ENCODE measurements at places on chromosomes 1 and 21.

DNA sequence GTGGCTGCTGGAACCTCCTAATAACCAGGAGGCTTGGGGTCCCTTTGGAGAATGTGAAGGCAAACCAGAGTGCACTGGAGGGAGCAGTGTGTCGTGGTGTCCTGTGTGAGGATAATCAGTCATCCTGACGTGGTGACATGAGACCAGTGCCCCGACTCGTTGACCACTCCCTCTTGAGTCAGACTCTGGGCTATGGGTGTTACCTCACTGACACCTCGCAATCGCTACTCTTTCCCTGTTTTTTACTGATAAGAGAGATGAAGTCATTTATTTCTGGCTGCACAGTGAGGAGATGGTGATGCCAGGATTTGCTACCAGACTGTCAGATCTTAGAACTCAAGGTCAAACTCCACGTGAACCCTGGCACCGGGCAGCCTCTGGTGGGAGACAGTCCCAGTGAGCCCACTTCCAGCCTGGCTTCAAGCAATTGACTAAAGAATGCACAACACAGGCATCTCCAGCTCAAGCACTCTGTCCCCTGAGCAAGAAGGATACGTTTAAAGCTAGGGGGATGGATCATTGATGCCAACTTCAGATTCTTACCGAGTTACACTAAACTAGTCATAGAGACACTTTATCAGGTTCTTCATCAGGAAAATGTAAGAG is 30.3 kb downstream of the UBASH3A start:
- DNase-seq: no peak

DNA sequence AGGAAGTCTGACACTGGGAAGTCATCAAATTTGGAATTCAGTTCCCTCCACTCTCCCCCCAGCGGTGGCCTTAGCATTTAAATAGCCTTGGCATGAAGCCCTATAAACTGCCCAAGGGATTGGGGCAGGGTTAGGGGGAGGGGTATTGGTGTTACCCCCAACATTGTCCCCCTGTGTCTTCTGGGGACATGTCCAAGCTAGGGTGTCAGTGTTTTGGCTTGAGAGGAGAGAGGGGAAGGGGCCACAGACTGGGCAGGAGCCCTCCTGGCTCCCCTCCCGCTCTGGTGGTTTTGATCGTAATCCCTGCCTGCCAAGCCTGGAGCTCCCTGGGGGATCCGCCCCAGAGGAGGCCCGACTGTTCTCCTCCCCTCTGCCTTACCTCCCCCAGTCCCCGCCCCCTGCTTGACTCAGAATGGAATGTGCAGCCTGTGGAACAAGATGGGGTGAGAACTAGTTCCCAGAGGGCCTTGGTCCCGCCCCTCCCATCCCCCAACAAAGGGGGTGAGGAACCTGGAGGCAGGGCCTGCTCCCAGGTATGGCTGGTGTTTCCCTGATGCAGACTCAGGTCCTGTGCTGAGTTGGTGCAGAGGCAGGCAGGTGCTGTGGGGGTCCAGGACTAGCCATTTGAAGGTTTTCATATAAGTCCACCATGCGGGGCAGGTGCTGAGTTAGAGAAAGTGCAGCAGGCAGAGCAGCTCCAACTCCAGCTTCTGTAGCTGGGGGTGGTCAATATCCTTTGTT is 7.4 kb downstream of the SOX13 start:
- DNase-seq: peak; percentile 43

DNA sequence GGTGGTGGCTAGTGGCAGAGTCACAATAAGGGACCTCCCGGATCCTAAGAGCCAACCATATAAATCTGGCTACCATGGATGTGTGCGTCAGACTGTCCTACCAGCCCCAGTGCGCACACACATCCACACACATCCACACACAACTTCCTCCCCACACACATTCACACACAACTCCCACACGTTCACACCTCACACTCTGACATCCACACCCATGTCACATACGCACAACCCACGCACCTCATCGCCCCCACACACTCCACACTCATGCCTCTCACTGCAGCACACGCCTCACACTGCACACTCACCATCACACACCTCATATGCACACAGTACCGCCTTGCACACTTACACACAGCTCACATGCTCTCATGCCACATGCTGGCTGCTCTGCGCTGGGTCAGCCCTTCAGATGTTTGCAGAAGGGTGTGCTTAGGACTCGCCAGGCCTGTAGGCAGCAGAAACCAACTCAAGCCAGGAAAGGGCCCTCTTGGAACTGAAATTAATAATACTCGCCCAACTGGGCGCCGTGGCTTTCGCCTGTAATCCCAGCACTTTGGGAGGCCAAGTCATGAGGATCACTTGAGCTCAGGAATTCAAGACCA is 3.0 kb downstream of the LDLRAD2 start:
- DNase-seq: no peak

- no peak for DNase-seq
Measured at GRCh38 chr1:200473698-200474371, 64.0 kb upstream of the ZNF281 start.

GRCh38 chr1:235883261-235883927 is 16.7 kb upstream of the LYST start:
- no peak for DNase-seq

DNA sequence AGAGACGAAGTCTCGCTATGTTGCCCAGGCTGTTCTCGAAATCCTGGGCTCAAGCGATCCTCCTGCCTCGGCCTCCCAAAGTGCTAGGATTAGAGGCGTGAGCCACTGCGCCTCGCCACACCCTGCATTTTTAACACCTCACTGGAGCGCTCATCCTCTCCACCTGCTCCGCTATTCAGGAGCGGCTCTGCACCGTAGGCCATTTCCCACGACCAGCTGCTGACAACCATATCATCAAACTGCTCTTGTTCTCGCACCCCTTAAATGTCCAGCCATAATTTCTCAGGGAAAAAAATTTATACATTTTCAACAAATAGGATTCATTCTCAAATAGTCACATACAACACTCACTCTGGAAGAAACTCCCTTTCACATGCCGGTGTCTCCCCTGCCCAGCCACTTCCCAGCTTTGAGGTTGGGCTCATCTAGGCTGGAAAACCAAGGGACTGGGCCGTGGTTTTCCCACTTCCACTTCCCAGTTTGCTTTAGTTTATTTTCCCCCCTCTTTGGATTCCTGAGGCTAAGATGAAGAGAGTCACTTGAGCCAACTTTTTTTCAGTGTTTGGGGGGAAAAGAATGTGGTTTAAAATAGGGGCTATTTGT is 639 bp upstream of the IPO9 start:
- DNase-seq: no peak

- no peak for DNase-seq
Measured at GRCh38 chr1:10101929-10102328, 69.2 kb downstream of the UBE4B start.

DNA sequence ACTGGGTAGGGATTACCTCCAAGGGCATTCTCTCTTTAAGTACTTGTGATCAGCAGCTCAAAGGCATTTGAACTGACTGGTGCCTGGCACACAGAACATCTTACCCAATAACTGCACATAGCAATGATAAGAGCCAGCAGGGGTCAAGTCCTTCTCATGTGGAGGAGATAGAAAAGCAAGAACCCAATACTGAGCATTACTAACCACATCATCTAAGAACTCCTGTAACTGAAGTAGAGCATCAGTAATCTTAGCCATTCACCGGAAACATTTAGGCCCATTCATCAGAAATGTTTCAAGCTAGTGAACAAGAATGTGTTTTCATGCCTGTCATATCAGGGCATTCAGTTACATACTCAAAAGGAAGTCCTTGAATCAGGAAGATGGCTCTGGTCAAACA is 33.6 kb upstream of the THEM4 start:
- no peak for DNase-seq

DNA sequence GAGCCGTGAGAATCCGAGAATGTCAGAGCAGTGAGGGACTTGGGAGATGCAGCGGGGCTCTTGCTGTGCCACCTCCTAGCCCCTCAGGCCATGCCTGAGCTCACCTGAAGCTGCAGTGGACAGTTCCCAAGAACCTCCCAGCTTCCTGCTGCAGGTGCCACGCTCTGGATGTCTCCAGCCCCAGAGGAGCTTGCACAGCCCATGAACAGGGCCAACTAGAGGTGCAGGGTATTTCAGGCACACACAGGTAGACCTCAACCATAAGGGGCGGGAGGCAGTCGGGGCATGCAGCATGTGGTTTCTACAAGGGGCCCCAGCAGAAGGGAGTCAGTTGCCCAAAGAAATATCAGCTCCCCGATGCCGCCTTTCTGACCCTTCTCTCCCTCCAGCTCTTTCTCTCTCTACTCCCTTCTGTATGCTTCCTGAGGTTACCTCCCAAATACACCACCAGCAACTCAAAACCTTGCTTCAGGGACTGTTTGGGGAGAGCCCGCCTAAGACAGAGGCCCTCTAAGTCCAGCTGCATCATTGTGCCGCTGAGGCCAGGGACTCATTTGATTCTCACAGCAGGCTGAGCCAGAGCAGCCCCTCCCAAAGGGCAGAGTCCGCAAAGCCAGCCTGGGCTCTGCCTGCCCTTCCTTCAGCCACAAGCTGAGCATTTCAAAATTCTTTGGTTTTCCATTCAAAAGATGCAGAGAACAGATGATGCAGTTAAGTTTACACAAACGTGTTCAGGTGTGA is 209.8 kb downstream of the MATN1 start:
- no peak for DNase-seq

- no peak for DNase-seq
Measured at GRCh38 chr1:22841860-22842281, 130.8 kb downstream of the LACTBL1 start.

DNA sequence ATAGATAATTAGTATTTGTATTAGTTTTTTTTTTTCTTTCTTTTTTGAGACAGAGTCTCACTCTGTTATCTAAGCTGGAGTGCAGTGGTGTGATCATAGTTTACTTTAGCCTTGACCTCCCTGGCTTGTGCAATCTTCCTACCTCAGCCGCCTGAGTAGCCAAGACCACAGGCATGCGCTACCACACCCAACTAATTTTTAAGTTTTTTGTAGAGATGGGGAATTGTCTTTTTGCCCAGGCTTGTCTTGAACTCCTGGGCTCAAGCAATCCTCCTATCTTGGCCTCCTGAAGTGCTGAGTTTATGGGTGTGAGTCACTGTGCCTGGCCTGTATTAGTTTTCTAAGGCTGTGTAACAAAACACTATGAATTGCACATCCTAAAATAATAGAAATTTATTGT is 58.3 kb downstream of the MSH4 start:
- DNase-seq: no peak

DNA sequence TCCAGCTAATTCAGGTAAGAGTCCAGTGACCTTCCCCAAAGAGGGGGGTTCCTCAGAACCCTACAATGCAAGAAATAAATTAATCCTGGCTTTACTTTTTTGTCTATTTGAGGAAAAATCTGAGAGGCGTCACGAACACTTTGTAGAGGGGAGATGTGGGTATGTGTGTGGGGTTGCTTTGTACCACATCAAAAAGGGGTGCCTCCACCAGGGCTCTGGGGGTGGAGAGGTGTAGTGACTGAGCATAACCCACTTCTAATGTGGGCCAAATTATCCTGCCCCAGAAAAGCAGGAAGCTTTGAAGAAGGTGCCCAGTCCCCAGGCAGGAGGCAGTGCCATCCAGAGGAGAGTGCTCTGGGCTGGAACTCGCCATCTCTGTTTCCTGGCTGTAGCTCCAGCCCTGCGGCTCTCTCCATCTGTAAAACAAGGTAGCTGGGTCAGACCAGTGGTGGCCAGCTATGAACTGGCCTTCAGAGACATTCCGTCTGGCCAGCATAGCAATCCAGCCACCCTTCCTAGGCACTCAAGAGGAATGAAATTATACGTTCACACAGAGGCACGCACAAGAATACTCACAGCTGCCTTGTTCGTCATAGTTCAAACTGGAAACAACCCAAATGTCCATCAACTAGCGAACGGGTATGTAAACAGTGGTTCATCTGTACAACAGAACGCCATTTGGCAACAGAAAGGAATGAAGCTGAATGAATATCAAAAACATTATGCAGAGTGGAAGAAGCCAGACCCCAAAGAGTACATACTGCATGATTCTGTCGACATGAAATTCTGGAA is 45.4 kb upstream of the TNFRSF1B start:
- DNase-seq: no peak

- DNase-seq: no peak
Measured at GRCh38 chr1:223323491-223324484, 40.2 kb downstream of the SUSD4 start.

- no peak for DNase-seq
Measured at GRCh38 chr1:78902641-78903040, 103.9 kb downstream of the ADGRL4 start.

DNA sequence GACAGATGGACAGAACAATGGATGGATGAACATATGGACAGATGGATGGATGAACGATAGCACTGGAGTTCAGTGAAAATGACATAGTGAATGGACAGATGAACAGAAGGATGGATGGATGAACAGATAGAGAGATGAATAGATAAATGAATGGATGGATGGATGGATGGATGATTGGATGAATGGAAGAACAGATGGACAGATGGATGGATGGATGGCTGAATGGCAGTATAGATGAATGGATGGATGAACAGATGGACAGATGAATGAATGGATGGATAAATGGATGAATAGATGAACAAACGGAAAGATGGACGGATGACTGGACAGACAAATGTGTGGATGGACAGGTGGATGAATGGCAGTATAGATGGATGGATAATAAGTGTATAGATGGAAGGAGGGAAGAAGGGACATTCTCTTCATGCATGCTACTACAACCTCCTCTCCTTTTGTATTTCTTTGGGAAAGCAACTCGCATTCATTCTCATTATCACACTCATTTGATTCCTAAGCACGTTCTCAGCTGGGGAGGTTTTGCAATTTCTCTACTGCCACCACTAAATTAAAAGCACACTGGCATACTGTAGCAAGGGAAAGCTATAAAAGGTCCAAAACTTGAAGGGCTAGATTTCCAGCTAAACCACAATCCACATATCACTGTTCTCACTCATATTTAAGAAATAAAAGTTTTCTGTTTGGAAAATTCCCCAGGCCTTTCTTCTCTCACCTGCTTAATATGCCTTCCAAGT is 34.1 kb downstream of the SUSD4 start:
- DNase-seq: no peak

- no peak for DNase-seq
Measured at GRCh38 chr21:46544824-46545223, 60.1 kb downstream of the S100B start.

- DNase-seq: no peak
Measured at GRCh38 chr21:44952116-44952928, 12.5 kb downstream of the SLX9 start.

DNA sequence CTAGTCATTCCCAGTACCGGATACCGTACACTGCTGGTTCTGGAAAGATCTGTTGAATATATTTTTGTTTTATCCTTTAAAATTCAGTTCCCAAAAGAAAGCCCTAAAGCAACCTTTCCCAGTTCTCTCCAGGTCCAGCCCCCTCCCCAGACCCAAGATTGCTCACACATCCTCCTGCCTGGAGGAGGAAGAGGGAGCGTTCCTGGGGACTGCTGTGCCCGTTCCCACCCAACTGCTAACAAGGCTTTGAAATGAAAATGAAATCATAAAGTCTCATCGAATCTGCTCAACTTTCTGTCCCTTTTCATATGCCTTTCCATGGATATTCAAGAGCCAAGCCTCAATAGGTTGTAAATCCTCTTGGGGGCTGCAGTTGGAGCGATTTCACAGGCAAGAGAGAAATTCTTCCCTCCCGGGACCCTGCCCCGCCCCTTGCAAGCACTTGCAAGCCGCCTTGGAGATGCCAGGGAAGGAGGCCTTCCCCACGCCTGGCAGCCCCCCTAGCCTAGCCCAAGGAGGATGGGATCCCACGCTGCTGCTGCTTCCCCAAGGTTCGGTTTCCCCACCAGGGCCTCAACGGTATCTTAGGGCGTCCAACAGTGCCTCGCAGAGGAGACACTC is 113.2 kb upstream of the CACHD1 start:
- DNase-seq: no peak
